ENCODE measurements at places on chromosomes 11 and 22. TPM values are rescaled to one million over a fixed set of nuclear protein-coding genes. Genes with fewer than 3 reads are reported as not detected.
A peak's percentile ranks its signal among the peaks of the same experiment; 100 is the strongest.

The PANX3 gene
- polyA plus RNA-seq = not detected

The BLID gene
- polyA plus RNA-seq = 0.57 TPM

The VSIG2 gene
- 0.43 TPM for polyA plus RNA-seq

The PKDREJ gene
- polyA plus RNA-seq = 0.07 TPM

The GVQW3 gene
- 0.77 TPM for polyA plus RNA-seq

The C11orf97 gene
- not detected for polyA plus RNA-seq

DNA sequence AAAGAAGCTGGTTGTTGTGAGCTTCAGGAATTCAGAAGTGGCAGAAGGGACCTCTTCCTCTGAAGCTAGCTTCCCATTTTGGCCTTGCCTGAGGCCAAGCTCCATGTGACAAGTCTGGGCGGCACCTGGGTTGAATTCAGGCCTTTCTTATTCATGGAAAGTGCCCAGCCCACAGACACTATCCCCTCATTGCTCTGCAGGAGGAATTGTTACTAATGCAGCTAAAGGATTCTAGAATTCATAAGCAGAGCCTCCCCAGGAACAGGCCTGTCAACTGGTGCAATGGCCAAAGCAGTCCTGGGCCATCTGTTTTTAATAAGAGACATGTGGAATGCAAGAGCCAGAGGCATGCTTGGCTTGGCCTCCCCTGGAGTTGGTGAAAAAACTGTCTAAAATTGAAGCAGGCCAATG, 71.4 kb downstream of the SLC1A2 start:
- DNase-seq = no peak

- no peak for DNase-seq
Measured at GRCh38 chr22:50311606-50312351, 4.3 kb upstream of the PLXNB2 start.

DNA sequence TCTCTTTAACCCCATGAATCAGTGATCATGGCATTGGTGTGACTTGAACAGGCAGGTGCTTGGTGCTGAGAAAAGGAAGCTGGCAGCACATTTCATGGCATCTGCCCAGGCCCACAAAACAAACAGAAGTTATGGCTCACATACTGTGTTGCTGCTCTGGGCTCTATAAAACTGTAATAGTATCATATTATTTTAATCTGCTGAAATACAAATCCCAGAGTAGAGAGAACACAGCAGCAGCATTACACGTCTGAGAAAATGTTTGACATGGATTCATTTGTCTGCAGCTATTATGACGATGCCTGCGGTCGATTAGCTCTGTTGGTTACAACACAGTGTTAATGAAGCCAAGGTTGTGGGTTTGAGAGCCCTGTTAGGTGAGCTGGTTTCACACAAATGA, 80.8 kb downstream of the ALX4 start:
- DNase-seq = no peak

DNA sequence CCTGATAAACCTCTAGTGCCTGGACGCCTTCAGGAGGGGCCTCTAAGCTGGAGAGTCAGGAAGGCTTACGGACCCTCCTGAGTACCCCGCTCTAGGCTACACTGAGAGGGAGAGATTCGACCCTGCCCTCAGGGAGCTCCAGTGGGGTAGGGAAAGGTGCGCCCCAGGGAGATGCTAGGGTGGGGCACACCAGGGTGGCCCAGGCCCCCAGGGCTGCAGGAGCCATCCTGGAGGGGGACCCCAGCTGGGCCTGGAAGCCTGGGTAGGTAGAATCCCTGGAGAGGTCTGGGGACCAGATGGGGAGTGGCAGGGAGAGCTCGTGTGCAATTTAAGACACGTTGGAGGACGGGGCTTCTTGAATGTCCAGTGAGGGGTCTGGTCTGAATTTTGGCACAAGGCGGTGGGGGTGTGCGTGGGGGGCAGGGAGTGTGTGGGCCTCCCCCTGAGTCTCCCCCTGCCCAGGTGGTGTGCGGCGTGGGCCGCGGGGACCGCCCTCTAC, 4.7 kb downstream of the CARNS1 start:
- DNase-seq = no peak

GRCh38 chr22:27105142-27106025, 448.0 kb downstream of the MIAT start:
- DNase-seq = peak; percentile 86

DNA sequence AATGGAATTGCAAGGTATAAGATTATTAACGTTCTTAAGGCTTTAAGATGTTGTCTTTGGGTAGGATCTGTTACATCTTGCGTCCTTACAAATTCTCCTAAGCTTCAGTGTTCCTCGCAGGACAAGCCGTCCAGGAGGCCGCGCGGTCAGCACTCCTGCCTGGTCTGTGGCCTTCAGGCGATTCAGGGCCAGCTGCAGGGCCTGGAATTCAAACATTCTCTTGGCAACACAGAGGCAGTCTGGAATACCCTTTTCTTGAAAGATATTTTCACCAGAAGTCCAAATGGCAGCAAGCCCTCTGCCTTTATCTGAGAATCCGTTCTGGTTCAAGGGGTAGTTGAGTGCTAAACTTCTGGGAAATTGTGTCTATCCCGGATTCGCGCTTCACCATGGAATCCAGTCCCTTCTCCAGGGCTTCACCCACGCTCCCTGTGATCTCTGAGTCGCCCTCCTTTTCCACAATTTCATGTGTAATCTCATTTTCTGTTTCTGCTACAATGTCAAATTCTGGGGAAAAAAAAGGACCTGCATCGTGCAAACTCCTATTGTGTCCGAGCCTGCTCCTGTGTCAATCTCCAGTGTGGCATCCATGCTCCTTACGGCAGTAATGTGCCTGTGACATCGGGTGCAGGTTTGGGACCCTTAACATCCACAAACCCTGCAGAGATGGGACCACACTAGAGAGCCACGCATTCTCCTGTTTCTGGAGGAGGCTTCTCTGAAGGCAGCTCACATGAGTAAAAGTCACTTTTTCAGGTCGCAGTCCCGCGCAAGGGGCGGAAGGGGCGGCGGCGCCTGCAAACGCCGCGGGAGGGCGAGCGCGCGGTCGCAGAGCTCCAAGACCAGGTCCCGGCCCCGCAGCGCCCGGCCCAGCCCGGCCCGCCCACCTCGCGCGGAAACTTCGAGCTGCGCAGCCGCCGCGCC, 25.4 kb upstream of the SORL1 start:
- DNase-seq = peak; percentile 82

DNA sequence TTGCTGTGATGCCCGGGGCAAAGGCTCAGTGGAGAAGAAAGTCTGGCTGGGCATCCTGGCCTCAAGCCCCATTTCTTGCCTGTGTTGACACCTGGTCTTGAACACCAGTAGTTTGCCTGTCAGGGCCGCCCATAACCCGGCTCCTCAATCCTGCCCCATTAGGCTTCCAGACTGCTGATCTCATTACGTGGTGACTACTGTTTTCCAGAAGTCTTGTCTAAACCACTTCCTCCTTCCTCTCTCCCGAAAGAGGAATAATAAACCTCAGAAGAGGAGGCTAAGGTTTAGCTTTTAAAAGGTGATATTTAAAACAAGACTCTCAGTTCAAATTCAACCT, 97.7 kb downstream of the CD44 start:
- DNase-seq = no peak

DNA sequence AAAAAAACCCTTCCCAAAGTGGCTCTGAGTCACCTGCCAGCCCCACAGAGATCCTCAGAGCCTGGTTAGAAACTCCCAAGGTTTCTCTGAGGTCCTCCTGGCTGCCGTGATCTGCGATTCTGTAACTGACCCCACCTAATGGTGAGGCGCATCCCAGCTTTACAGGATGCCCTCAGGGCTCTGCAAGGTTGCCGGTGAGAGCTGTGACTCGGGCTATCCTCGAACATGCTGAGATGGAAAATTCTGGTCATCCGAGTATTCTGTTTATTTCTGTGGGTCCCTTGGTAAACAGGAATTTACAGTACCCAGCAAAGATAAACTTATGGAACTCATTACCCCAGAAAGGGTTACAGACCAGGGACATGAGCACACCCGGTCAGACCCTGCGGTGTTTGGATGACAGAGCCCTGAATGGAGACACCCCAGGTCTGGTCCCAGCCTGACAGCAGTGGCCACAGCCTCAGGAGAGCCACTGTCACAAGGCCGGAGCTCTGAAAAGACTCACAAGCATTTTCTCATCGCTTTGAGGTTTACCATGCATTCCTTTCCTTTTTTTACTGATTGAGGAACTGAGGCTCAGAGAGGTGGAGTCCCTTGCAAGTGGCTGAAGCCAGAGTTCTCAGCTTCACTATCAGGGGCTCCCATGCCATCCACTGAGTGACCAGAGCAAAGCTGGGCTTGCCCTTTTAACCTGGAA, 22.2 kb downstream of the LIF start:
- DNase-seq = no peak

Data from right cardiac atrium (tissue), 5 donors.